ENCODE measurements at places on chromosomes 2 and 18.

DNA sequence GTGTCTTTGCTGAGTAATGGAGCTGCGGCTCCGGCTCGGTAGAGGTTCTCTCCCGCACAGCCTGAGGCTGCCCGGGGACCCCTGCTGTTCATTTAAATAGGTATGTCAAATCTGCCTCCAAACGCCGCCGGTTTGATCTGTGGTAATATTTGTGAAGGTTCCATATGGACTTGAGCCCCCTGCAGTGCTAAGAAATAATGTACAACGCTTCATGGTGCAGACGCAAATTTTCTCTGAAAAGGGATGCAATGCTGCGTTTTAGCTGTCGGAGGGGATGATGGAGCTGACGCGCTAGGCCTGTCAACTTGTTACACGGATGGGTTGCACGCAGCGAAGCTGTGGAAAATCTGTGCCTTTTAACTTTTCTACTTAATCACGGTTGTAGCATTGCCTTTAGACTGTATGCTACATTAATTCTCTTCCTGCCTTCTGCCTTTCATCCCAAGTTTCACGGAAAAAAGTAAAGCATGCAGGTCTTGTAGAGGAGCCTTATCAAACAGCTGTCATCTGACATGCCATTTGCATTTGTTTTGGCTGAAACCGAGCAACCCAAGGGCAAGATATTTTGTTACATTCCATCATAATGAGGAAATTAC is 43.2 kb downstream of the MRPS9 start:
- DNase-seq = no peak

DNA sequence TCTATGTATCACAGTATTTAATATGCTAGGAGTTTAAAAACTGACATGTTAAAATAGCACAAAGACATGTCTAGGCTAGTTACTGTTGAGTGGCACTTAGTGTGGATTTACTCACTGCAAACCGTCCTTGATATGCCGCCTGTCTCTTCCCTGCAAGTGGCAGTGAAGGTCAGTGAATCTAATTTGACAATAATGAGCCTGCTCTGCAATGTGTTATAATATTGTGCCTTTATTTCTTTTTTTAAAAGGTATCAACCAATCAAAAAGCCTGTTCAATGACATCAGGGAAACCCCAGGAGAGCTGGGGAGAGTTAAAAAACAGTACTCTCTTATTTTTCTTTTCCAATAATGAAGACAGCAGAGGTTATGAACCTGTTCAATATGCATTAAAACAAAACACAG is 384.1 kb downstream of the ERBB4 start:
- no peak for DNase-seq

- DNase-seq = no peak
Observed at GRCh38 chr2:199219551-199219950, 238.2 kb downstream of the SATB2 start.

DNA sequence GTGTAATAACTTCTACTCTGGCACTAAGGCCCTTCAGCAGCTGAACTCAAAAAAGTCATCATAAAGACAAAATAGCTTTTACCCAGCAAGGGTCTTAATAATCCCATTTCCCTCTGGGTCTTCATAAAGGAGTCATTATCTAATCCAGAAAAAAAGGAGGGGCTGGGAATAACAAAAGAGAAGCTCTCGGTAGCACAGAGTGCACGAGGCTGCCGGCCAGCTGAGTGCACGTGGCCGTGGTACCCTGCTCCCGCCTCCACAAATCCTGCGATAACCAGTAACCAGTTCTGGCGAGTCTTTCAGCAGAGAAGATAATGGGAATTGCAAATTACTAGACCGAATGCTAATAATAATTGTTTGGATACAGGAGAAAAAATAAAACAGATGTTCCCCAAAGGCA is 7.5 kb downstream of the NRP2 start:
- DNase-seq = no peak

DNA sequence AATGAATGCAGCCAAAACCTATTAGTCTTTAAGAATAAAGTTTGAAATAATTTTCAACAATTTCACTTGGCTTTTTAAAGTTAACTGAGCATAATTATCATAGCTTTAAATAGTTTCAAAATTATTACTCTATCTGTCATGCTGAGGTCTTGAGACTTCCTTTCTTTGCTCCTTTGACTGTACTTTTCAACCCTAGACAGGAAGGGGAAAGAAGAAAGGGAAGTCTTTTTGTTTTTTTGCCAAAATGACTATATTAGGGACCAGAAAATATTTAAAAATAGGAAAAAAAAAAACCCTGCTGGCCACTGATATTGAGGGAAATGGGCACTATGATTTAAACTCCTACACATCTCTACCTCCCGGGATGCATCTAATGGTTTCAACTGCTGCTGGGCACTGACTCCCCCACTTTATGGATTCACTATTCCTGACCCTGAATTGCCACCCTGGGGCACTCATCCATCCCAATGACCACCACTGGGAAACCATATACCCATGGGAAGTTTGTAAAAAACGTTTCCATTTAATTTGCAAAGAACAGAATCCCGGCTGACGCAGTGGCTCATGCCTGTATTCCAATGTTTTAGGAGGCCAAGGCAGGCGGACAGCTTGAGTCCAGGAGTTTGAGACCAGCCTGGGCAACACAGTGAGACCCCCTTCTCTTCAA is 50.5 kb downstream of the GAREM1 start:
- no peak for DNase-seq

DNA sequence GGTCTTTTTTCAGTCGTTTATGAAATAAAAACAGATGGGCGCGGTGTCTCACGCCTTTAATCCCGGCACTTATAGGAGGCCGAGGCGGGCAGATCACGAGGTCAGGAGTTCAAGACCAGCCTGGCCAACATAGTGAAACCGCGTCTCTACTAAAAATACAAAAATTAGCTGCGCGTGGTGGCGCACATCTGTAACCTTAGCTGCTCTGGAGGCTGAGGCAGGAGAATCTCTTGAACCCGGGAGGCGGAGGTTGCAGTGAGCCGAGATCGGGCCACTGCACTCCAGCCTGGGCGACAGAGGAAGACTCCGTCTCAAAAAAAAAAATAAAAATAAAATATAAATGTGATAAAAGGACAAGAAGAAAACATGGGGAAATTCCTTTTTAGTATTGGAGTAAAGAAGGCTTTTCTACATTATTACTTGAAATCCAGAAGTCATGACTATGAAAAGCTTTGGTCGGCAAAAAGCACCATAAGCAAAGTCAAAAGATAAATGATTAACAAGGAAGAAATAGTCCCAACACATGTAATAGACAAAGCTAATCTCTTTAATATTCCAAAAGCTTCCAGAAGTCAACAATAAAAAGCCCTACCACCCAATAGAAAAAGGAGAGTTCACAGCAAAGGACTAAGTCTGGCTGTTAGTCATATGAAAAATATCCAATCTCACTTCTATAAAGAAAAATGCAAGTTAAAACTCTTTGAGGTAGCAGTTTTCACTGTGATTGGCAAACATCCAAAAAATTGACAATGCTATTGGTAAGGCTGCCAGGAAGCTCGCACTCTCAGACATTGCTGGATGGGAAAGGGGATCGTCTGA is 1.4 kb upstream of the FAM168B start:
- DNase-seq = no peak

DNA sequence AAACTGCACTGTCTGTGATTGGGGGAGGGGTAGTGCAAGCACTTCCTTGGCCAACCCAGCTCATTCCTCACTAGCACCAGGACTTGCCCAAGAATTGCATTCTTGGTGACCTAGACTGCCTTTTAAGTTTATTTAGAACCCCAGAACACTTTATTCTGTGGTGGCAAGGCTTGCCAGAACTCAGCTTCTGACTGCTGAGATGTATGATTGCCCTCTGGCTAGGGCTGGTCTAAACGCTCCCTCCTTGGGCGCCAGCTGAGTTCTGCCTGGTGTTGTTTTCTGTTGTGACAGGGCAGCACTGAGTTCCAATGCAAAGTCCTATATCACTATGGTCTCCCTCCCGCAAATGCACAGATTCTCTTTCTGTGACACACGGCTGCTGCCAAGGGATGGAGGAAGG is 247.7 kb downstream of the ZNF385B start:
- DNase-seq = no peak

GRCh38 chr2:229712136-229712535 is 2.2 kb downstream of the DNER start:
- DNase-seq = no peak

- DNase-seq = no peak
Observed at GRCh38 chr2:167198009-167198408, 309.7 kb downstream of the XIRP2 start.

GRCh38 chr2:67289921-67290371 is 107.2 kb upstream of the ETAA1 start:
- DNase-seq = no peak

DNA sequence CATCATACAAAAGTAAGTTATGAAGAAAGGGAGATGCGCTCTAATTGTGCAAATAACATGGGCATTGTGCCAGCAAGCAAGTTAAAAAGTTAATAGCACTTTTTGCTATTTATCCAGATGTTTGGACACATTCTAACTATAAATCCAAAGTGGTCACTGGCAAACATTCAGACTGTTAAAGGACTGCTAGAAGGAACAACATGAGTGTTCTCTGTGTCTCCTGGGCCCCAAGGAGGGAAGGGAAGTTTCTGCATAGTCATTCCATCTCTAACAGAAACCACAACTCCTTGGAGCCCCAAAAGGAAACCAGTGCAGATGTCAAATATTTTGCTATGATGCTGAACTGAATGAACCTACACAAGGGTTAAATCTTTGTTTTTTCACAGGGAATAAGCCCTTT is 213.3 kb upstream of the HNRNPA3 start:
- DNase-seq = no peak

DNA sequence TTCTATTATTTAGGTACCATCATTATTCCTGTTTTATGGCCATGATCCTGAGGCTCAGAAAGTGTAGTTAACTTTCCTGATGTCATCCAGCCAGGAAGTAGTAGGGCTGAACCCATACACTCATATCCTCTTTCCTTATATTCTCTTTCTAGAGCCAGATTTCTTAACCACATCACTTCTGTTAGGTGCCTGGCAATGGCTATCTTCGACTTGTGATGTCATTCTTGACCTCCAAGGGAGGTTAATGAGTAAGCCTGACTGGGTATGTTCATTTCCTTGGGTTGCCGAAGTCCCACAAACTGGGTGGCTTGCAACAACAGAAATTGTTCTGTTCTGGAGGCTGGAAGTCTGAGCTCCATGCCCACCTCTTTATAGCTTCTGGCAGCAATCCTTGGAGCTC is 43.4 kb downstream of the ITGB6 start:
- DNase-seq = no peak

- DNase-seq = no peak
Observed at GRCh38 chr2:1253629-1254028, 159.6 kb upstream of the TPO start.

DNA sequence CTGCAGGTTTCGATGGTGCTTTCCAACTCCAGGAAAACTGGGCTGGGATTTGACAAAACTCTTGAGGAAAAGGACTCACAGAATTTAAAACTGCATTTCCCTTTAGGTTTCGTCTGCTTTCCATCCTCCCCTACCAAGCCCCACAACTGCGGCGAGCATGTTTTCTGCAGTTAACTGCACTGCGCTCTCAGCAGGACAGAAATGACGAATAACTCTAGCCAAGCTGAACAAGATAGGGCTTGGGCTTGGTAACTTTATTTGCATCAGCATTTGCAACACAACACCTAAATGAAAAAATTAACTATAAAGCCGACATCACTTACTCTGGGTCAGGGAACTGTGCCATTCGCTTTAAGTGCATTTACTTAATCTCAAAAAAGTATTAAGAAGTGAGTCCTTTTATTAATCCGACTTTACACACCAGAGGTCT is 669 bp upstream of the PIKFYVE start:
- DNase-seq = no peak

DNA sequence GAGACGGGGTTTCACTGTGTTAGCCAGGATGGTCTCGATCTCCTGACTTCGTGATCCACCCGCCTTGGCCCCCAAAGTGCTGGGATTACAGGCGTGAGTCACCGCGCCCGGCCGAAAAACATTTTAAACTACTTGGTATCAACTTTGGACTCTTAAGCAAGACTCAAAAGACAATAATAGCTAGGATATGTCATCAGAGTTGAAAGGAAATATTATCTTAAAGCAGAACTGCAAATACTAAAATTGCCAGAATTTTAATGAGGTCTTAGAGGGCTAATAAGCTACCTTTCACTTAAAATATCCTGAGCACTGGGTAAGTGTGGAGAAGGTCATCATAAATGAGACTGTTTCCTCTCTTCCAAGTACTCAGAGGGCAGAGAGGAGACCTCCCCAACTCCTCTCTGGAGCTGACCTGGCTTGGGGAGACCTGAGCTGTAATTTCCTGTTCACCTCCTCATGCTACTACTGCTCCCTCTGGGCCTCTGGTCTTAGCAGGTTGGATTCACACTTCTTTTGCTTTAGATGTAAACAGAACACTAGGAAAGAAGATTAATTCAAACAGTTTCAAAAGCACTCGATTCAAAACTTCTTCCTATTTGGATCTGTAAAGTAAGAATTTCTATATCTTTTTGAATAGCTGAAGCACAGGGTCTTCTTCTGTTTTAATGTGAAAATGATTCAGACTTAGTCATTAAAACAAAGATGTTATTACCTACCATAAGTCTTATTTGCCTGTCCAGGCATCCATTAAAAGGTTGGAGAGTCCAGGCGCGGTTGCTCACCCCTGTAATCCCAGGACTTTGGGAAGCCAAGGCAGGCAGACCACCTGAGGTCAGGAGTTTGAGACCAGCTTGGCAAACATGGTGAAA is 16.5 kb downstream of the CNRIP1 start:
- no peak for DNase-seq

DNA sequence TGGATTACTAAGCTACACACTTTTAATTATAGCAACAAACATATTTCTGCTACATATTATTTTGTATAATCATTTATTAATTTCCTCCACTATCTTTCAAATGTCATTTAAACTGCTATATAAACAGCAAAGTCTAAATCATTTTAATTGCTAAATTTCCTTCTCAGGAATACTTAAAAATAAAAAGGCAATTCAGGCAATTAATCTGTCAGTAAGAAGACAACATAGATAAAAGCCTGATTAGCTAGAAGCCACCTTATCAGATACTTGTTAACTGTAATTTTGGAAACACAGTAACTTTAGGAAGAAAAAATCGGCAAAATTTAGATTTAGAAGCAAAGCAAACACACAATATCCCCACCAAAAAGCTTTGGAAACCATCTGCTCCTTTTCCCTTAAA is 188.2 kb upstream of the ZNF804A start:
- no peak for DNase-seq

GRCh38 chr2:70062270-70062669 is 25.0 kb upstream of the PCBP1 start:
- DNase-seq = no peak

GRCh38 chr2:199922856-199923255 is 11.8 kb downstream of the C2orf69 start:
- DNase-seq = no peak

DNA sequence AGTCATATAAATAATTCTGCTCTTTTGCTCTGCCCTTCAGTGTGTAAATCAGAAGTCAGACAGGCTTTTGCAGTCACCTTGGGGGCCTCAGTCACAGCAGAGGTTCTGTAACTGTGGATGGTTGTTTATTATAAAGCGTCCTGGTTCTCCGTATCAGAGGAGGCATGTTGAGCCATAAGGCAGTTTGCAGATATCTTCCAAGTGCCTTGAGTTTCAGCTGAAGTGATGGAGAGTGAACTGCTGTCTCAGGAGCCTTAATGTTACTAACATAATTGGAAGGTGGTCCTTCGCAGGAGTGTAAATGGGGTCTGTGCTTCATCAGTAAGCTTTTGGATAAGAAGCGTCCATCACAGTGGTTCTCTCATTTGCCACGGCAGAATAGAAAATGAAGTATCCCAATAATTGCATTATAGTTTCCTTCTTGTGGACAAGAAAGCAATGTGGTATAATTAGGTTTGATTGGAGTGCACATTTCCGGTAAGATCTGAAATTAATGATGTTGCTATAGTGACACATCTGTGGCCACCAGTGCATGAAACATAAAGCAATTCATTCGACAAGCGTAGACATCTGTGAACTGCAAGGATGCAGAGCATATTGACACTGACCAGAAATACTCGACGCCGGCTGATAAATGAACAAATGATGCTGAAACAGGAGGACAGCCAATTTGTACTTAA is 112.5 kb upstream of the NFATC1 start:
- no peak for DNase-seq
